ENCODE measurements at places on chromosomes 16 and 17.

DNA sequence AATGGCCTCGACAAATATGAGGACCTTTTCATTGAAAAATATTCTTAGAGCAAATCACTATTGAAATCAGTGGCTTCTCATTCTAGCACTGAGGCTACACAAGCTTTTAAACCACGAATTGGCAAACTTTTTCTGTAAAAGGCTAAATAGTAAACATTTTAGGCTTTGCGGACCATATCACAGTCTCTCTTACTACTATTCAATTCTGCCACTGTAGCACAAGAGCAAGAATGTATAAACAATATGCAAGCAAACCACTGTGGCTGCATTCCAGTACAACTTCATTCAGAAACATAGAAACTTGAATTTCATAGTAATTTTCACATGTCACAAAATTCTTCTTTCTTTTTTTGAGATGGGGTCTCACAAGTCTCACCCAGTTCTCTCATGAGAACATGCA lies 49.1 kb downstream of the PHLPP2 start:
- DNase-seq, result no peak

DNA sequence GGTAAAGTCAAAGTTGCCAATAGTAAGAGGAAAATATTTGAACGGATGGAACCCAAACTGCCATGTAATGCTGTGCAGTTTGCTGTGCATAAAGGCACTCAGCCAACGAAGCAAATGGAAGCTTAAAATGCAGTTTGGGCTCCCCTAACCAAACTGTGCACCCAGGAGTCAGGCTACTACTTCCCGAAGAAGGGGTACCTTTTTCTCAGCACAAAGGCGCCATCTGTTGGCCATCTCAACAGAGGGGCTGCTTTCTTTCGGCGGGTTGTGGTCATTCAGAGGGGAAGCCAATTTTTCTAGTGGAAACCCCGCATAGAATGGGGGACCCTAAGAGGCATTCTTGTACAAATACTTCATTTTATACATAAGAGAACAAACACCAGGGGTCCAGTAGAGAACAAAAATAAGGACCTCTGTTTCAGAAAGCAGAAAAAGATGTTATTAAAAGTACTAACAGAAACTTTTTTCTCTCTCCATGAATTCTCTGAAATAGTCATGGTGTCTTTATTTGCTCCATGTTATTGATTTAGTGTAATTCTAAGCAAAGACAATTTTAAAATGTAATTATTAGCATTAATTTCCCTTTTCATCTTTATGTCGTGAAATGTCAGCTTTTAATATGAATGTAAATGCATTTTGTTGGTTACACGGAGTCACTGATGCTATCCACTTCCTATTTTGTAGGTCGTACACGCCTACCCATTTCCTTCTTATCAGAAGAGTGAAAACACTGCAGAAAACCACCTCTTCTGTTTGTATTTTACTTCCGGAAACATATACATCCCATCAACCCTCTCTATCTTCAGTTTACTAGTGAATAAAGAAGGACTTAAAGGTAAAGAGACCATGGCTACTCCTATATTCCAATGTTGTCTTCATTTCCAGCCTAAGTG lies 453.3 kb downstream of the KCNJ2 start:
- no peak for DNase-seq

GRCh38 chr17:60887614-60888028 lies 210.0 kb downstream of the BCAS3 start:
- no peak for DNase-seq

GRCh38 chr17:77083531-77083930 lies 57.2 kb upstream of the SEC14L1 start:
- DNase-seq, result no peak

GRCh38 chr16:70747703-70748631 lies 53.0 kb downstream of the VAC14 start:
- no peak for DNase-seq

DNA sequence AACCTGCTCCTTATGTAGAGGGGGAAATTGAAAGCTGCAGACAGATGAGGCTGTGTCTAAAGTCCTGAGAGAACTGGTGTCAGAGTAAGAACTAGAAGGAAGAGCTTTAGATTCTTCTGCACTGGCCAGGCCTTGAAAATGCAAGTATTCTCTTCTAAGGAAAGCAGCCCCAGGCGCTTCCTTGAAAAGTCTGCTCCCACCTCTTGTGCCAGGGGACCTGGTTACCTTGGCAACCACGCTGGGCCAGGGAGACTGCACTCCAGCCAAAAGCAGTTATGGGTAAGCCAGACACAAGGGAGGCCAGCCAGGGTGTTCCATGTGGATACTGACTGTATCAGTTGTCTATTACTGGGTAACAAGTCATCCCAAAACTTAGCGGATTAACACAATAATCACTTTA lies 228.6 kb upstream of the SDK2 start:
- DNase-seq, result no peak

GRCh38 chr16:84155771-84156170 lies 10.7 kb downstream of the DNAAF1 start:
- no peak for DNase-seq

- DNase-seq, result no peak
Observed at GRCh38 chr16:11450136-11450535, 104.9 kb downstream of the RMI2 start.

- no peak for DNase-seq
Observed at GRCh38 chr17:79990051-79990592, 45.5 kb downstream of the TBC1D16 start.

GRCh38 chr16:79598348-79599181 lies 2.0 kb downstream of the MAF start:
- DNase-seq, result no peak

GRCh38 chr17:6506679-6507231 lies 49.6 kb downstream of the PITPNM3 start:
- DNase-seq, result peak; percentile 3

DNA sequence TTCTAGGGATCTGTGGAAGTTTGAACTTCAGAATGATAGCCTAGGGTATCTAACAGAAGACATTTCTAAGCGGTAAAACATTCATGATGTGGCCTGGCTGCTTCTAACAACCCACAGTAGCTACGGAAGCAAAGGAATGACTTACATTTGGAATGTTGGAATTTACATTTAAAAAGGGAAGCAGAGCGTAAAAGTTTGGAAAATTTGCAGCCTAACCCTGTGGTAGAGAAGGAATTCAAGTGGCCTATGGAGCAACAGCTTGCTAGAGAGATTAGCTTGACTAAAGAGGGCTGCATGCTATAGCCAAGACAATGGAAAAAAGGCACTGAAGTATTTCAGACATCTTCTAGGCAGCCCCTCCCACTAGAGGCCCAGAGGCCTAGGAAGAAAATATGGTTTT lies 50.1 kb downstream of the HNF1B start:
- DNase-seq, result no peak

- no peak for DNase-seq
Observed at GRCh38 chr17:3260163-3260562, 38.0 kb downstream of the OR3A1 start.

- no peak for DNase-seq
Observed at GRCh38 chr17:43791589-43791988, 11.4 kb downstream of the CFAP97D1 start.

DNA sequence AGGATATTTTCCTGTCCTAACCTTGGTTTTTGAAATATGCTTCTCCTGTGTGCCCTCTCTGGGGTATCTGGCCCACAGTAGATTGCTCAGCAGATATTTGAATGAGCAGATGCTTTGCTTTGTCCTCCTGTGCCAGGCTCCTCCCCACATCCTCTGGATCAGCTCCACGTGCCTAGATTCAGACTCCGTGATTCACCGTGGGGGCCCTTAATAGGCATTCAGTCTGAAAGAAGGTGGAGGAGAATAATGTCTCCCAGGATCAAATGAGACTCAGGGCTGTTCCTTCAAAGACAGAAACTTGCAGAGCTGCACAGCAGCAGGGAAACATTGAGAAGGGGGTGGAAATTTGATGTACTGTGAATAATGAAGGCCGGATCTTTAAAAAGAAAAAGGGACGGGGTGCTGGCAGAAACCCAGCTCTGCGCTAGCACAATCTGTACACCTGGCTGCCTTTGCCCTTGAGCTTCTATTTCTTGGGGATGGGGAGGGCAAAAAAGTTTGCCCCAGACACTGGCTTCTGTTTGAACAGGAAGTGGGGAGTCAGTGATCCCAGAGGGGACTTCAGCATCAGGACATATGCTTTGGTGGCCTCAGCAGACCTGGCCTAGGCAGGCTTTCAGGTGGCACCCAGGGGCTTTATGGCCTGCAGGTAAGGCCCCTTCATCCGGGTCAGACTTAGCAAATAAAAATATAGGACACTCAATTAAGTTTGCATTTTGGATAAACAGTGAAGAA lies 15.9 kb upstream of the SLC12A3 start:
- DNase-seq, result no peak

- no peak for DNase-seq
Observed at GRCh38 chr17:57186226-57187019, 69.9 kb upstream of the MSI2 start.

DNA sequence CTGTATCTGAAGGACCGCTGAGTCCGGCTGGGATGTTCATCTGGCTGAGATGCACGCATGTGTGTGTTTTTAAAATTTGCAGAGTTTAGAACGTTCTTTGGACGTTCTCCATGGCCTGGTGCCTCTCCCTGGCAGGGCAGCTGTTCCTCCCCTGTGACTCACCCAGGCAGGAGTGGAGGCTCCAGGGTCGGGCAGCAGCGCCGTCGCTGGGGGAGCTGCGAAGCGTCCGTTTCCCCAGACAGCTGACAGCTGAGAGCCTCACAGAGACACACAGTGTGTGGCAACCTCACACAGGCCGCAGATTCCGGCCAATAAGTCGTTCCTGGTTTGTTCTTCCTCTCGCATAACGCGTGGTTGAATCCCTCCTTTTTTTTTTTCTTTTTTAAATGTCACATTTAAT lies 80.6 kb downstream of the OR1D5 start:
- DNase-seq, result peak; percentile 59

- DNase-seq, result no peak
Observed at GRCh38 chr16:64543031-64543430, 578.8 kb downstream of the CDH11 start.

DNA sequence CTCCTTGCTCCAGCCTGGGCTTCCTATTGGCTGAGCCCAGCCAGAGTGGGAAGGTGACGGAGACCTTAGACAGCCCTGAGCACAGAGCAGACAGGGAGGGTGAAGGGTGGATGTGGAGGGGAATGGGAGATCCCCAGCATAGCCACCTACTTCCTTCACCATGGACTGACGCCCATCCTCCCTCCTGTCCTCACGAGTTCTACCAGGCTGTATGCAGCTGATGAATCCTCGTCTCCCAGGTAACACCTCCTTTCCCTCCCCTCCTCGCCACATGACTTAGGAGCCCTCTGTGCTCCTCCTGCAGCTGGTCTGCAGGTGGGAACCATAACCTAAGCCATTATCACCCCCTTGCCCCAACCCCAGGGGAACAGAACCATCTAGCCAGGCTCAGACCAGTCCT lies 9.0 kb upstream of the CRHR1 start:
- no peak for DNase-seq

DNA sequence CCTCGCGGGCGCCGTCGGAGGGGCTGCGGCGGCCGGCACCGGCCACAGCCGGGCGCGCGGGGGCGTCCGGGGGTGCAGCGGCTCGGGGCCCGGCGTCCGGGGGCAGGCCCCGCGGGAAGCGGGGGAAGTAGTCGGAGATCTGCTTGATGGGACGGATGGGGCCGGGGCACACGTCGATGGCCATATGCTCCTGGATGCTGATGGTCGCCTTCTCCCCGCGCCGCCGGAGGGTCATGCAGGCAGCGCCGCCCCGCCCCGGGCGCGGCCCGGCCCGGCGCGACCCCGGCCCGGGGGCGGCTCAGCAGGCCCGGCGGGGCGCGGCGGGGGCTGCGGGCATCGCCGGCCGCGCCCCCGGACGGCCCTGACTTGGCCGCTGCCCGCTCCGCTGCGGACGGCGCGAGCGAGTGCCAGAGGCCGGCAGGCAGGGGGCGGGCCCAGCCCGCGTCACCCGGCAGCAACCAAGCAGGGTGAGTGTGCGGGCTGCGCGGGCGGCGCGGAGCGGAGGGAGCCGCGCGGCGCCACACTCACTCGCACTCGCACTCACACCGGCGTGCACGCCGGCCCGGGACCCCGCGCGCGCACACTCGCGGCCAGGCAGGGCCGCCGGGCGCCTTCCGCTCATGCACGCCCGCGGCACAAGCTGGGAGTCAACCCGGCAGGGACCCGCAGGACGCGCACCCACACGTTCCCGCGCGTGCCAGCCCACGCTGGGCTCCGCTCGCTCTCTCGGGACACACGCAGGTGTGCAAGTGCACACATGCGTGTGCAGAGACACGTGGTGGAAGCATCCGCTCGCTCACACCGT lies at the start of gene DOC2B:
Gene DOC2B (minus strand): TSS at position 406 of the 805 bp plus-strand sequence. CDS start 171 bp downstream, at position 235.
- no peak for DNase-seq

DNA sequence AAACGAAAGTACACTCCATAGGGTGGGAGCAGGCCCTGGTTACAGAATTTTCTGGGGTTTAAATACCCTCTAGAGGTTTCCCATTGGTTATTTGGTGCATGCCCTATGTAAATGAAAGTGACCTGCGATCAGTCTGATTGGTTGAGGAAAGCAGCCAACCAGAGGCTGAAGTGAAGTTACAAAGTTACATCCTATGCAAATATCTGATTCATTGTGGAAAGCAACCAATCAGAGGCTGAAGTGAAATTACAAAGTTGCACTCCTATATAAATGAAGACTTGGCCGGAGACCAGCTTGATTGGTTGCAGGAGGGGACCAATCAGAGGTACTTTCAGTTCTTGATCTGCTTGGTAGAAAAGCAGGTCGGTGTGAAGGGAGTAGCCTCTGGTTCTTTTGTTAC lies 24.4 kb downstream of the NAA60 start:
- no peak for DNase-seq

DNA sequence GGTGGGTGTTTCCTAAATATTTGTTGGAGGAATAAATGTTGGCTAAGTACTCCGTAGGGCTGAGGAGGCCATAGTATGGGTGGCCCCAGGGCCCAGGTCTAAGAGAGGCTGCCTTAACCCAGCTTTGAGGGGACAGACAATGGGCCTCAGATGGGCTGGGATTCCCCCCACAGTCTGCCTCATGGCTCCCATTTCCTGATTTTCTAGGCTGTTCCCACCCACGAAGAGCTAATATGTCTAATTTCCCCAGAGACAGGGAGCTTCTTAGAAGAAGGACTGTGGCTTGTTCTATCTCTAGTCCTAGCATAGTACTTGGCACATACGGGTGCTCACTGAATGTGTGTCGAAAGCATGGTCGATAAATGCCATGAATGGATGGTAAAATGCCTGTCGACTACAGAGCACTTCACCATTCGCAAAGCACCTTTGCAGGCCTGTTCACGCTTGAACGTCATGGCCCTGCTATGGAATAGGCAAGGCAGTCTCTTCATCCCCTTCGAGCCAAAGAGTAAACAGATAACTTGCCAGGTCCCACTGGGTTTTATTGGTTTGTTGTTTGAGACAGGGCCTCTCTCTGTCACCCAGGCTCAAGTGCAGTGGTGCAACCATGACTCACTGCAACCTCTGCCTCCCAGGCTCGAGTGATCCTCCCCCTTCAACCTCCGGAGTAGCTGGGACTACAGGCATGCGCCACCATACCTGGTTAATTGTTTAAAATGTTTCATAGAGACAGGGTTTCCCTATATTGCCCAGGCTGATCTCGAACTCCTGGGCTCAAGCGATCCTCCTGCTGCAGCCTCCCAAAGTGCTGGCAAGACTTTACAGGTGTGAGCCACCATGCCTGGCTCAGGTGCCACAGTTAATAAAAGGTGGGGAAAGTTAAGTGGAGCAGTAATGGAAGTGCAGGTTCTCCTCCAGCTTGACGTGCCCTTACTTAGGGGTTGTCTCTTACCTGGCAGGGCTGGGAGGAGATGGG lies 9.7 kb downstream of the CHAD start:
- no peak for DNase-seq

Data from BJ (cell line).